ENCODE measurements at places on chromosomes 4 and X. TPM values are rescaled to one million over a fixed set of nuclear protein-coding genes. Genes with fewer than 3 reads are reported as not detected.

GRCh38 chr4:111991797-111992196 is 153.5 kb upstream of the FAM241A start:
- peak; percentile 1 for DNase-seq

GRCh38 chr4:24604558-24605214 is 20.3 kb upstream of the DHX15 start:
- DNase-seq = no peak

DNA sequence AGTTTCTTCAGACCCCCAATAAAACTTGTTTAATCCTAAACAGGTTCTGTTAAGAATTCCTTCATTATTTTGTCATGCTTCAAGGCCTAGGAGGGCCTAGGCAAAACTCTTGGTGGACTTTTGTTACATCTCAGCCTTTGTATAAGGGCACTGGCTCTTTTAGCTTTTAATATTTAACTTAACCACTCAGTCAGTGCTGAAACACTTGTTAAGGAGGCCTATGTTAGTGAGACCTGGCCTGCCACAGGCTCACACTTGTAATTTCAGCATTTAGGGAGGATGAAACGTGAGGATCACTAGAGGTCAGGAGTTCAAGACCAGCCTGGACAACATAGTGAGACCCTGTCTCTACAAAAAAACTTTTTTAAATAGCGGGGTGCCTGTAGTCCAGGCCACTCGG is 32.7 kb upstream of the PGK1 start:
- DNase-seq = no peak

DNA sequence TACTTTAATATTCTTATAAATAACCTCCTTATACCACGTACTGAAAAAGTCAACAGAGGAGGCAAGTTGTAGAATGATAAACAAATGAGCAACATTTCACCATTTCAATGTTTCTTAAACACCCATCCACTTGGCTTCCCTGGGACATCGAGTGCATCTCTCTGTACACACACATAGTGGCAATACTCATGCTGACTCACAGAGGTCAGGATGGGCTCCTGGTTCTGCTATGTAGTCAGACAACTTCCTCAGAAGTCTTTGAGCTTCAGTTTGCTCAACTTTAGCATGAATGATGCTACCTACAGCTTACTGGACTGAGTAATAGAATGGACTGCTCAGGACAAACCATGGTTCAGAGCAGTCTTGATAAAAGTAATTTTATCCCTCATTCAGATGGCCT is 56.9 kb downstream of the MAD2L1 start:
- peak; percentile 7 for DNase-seq

- no peak for DNase-seq
These were observed 19.4 kb downstream of the SH3TC1 start for GRCh38 chr4:8218371-8219031.

DNA sequence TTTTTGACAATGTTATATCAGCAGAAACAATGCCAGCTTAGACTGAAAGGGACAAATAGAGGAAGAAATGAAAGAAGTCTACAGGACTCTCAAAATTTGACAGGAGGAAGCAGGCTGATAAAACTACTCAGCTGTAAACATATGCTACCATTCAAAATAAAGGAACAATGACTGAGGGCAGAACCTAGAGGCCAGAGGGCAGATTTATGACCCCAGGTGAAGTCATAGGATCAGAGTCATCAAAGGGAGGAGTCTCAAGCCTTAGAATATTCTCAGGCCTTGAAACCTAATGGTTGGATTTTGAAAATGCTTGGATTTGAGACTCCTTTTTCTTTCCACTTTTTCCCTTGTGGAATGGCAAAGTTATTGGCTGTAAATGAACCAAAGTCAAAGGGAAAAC is 17.0 kb upstream of the SYTL5 start:
- DNase-seq = no peak

- DNase-seq = no peak
These were observed 65.4 kb downstream of the HTRA3 start for GRCh38 chr4:8334786-8335460.

DNA sequence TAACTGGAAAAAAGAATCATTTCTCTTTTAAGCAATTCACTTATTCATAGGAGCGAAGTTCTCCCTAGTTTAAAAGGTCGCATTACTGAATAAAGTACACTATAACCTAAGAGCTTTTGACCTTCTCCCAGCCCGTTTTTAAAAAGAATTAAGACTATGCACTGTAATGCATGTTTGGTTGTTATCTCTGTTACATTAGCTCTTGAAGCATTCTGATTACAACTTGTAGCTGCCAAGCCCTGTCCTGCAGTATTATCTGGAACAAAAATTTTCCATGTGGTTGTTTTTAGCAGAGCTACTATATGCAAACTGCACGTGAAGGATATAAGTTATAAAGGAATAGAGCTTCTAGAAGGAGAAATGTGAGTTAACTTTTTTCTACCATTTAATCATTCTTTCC is 8.1 kb downstream of the GAB1 start:
- no peak for DNase-seq

DNA sequence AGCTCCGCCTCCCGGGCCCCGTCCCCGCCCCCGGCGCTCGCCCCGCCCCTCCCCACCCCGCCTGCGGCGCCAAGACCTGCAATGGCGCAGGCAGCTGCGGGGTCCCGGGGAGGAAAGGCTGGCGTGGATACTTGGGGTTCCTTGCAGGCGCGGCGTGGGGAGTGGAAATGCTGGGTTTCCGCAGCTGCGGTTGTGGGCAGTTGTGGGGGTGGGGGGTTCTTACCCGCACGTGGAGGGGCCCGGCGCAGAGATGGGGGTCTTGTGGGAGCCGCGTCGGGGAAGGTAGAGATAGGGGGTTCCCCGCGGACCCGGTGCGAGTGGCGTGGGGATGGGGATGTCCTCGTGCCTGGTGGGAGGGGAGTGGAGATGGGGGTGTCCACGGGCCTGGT is 680 bp upstream of the ASMTL start:
- no peak for DNase-seq

DNA sequence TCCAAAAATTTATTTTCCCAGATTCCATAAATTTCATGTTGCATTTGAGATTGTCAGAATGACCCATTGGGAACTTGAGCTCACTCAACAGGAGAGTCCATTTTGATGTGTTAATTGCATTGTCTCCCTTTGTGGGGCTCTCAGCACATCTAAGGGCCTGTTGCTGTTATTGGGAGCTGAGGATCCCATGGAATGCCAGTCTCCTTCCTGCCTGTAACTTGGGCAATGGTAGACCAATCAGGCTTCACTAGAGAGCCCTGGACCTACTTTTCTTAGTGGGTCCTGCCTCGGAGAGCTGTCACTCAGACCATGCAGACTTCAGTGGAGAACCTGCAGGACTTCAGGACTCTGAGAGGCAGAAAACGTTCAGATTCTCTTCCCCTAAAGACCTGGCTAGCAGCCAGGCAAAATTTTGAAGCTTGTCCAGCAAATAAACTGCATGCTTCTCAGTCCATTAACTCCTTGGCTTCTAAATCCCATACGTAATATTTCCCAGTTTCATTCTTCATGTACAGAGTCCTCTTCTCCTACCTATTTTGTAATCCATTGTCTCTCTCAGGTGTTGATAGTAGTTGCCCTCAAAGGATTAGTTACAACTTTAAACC is 25.1 kb downstream of the OCRL start:
- DNase-seq = no peak

DNA sequence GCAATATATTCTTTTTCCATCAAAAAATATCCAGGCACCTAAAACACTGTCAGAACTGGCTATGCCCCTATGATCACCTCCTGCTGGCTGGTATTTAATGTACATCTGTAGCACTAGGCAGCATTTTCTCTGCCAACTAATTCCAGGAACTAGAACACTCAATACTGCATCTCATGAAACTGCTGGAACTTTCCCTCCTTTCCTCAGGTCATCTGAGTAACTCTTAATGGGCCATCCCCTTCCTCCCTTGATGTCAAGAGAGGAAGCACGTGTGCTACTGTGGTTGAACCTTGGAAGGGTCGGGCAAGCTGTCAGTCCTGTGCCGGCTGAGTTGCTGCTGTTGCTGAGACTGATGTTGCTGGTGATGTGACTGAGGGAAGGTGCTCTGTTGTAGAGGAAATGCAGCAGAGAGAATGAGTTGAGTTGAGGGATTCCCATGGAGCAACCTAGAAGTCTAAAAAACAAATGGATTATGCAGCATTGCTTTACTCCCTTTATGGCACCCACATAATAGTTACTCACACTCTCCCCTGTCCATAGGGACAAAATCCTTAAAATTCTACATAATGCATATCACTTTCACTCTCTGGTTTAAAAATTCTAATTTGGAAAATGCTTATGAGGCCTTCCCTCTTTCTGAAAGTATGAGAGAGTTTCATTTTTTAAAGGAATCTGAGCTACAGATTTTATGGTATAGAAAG is 39.5 kb downstream of the TMEM165 start:
- DNase-seq = no peak

GRCh38 chr4:119526786-119527550 is 101.6 kb downstream of the PDE5A start:
- DNase-seq = no peak

GRCh38 chr4:80492761-80493160 is 157.2 kb downstream of the CFAP299 start:
- DNase-seq = peak; percentile 3

- no peak for DNase-seq
These were observed 20.5 kb downstream of the OTOP1 start for GRCh38 chr4:4206204-4206603.

DNA sequence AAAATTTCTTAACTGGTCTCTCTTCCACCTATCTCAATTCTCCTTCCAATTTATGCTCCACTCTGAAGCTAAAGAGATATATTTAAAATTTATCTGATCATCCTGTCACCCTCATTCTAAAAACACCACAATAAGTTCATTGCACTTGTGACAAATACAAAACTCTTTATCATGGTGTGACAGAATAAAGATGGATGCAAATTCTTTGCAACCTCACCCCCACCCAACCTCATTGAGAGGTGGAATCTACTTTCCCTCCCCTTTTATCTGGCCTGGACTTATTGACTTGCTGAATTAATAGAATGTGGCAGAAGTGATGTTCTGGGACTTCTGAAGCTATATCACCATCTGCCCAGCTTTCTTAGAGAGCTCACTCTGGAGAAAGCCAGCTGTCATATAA is 46.5 kb downstream of the IDS start:
- DNase-seq = no peak

- DNase-seq = peak; percentile 4
These were observed 490 bp downstream of the RWDD4 start for GRCh38 chr4:183658362-183659028.

GRCh38 chr4:52057196-52057595 is 6.1 kb downstream of the SPATA18 start:
- no peak for DNase-seq

DNA sequence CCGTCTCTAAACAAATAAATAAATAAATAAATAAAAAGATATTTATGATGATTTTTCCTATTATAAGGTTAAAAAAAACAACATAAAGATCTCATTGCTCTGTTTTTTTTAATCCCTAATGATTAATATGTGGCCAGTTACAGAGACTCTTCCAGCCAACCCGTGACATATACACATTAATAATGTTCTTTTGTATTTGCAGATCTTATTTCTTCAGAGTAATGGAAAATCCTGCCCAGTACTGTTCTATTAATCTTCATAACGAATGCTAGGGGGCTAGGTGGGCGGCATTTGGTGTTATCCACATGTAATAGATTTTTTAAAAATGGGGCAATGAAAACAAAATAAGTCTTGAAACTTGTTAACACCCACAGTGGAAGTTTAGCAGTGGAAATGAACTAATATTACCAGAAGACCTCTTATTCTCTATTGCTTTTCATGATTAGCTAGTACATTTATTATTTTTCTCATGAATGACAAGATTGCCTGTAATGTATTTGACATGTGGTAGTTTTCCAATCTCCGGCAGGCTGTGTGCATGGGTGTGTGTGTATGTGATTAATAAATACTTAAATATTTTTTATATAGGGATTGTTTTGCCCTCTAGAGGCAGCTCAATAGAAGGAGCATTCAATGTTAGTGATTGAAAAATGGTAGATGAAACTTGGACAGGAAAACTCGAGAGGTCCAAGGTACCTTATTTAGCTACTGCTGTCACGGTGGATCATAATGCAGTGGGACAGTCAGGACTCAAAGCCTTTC is 457.4 kb downstream of the IL1RAPL1 start:
- no peak for DNase-seq

The TRIM60 gene
- total RNA-seq = not detected

The INPP4B gene
- total RNA-seq = 9.3 TPM

The MAGEA12 gene
- 60.6 TPM for total RNA-seq

The IL2 gene
- not detected for total RNA-seq

The MAGEB10 gene
- total RNA-seq = 1.5 TPM

The GAGE1 gene
- 91.5 TPM for total RNA-seq

The NUP62CL gene
- total RNA-seq = 2.2 TPM

The STATH gene
- not detected for total RNA-seq

The CHRDL1 gene
- 1.5 TPM for total RNA-seq

The SFRP2 gene
- total RNA-seq = not detected

The FAM156B gene
- total RNA-seq = 7.9 TPM

The ZNF732 gene
- total RNA-seq = 0.12 TPM

The HTATSF1 gene
- total RNA-seq = 73.5 TPM
